ENCODE measurements at places on chromosomes 2 and 18. TPM values are rescaled to one million over a fixed set of nuclear protein-coding genes. Genes with fewer than 3 reads are reported as not detected.

The SIX3 gene
- not detected for total RNA-seq

The TDRD15 gene
- 0.28 TPM for total RNA-seq

The CENPO gene
- 2.3 TPM for total RNA-seq

The AKAIN1 gene
- not detected for total RNA-seq

The RMDN2 gene
- 19.2 TPM for total RNA-seq

The GAL3ST2 gene
- 0.29 TPM for total RNA-seq

The INHBB gene
- total RNA-seq = 2.9 TPM

- no peaks in the 10 kb centered on the region for H3K36me3 ChIP-seq
- H3K27me3 ChIP-seq = no peaks in the 10 kb centered on the region
- no peak overlapping the region for H3K27ac ChIP-seq
- DNase-seq = no peak
- H3K4me1 ChIP-seq = no peaks in the 10 kb centered on the region
Measured at GRCh38 chr18:62862466-62862865, 147.1 kb downstream of the PHLPP1 start.

- no peak for DNase-seq
- no peak overlapping the region for H3K4me3 ChIP-seq
- H3K36me3 ChIP-seq = no peaks in the 10 kb centered on the region
- H3K27me3 ChIP-seq = no peaks in the 10 kb centered on the region
- no peak overlapping the region for H3K27ac ChIP-seq
Measured at GRCh38 chr2:83017366-83018090, 1441.6 kb downstream of the SUCLG1 start.

GRCh38 chr2:167551416-167551815 lies 663.1 kb downstream of the XIRP2 start:
- H3K4me3 ChIP-seq = no peak overlapping the region
- H3K4me1 ChIP-seq = no peaks in the 10 kb centered on the region
- no peaks in the 10 kb centered on the region for H3K27me3 ChIP-seq
- H3K27ac ChIP-seq = no peak overlapping the region
- no peaks in the 10 kb centered on the region for H3K36me3 ChIP-seq

DNA sequence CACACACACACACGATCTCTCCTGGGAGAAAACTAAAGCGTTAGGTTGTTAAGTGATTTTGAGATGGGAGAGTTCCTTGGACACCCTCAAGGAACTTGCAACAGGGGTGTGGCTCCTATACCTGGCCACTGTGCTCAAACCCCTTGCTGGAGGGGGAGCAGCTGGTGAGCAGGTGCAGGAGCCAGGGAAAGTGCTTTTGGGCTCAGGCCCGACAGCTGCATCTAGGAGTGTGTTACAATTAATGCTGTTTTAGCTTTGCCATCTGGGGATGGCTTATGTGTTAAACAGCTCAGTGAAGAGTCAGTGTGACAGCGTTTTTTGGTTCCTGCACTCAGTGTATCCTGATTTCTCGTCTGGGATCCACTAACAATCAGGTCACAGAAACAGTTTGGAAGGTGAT lies 510.8 kb downstream of the TRIB2 start:
- no peak for DNase-seq
- no peak overlapping the region for H3K4me3 ChIP-seq
- H3K36me3 ChIP-seq = no peaks in the 10 kb centered on the region
- H3K27ac ChIP-seq = no peak overlapping the region
- H3K27me3 ChIP-seq = no peaks in the 10 kb centered on the region

- H3K36me3 ChIP-seq = no peaks in the 10 kb centered on the region
- no peak overlapping the region for H3K27ac ChIP-seq
- H3K27me3 ChIP-seq = no peaks in the 10 kb centered on the region
Measured at GRCh38 chr2:222000326-222000725, 298.5 kb downstream of the PAX3 start.

DNA sequence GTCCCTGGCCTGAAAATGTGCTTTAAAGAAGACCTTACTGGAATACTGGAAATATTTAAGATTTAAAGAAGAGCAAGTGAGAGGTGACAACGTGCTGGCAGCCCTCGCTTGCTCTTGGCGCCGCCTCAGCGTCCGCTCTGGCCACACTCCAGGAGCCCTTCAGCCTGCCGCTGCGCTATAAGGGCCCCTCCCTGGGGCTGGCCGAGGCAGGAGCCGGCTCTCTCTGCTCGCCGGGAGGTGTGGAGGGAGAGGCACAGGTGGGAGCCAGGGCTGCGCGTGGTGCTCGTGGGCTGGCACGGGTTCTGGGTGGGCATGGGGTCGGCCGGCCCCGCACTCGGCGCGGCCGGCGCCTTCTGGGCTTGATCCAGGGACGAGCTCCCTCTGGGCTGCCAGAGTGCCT lies 2.9 kb upstream of the COQ10B start:
- no peak for DNase-seq
- H3K36me3 ChIP-seq = no peaks in the 10 kb centered on the region
- no peak overlapping the region for H3K4me3 ChIP-seq
- peaks cover 11% of the 10 kb centered on the region for H3K4me1 ChIP-seq

- H3K4me3 ChIP-seq = no peak overlapping the region
- no peak for DNase-seq
- no peaks in the 10 kb centered on the region for H3K36me3 ChIP-seq
- H3K27me3 ChIP-seq = no peaks in the 10 kb centered on the region
- no peaks in the 10 kb centered on the region for H3K4me1 ChIP-seq
Measured at GRCh38 chr2:70043252-70043875, 43.9 kb upstream of the PCBP1 start.

DNA sequence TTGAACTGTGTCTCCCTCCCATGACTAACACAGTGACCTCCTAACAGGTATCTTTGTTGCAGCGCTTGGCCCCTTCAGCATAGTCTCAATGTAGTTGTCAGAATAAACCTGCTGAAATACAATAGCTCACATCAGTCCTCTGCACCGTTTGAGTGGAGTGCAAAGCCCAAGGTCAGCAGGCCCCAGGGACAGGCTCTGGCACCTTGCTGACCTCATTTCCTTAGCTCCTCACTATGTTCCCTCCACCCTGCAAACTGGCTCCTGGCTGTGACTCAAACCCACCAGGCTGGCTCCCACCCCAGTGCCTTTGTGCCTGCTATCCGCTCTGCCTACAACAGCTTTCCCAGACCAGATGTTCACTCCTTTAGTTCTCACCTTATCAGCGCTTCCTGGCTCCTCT lies 146.7 kb downstream of the LRATD1 start:
- H3K36me3 ChIP-seq = no peaks in the 10 kb centered on the region
- no peaks in the 10 kb centered on the region for H3K27me3 ChIP-seq
- H3K4me3 ChIP-seq = no peak overlapping the region
- no peak overlapping the region for H3K27ac ChIP-seq
- no peak for DNase-seq

DNA sequence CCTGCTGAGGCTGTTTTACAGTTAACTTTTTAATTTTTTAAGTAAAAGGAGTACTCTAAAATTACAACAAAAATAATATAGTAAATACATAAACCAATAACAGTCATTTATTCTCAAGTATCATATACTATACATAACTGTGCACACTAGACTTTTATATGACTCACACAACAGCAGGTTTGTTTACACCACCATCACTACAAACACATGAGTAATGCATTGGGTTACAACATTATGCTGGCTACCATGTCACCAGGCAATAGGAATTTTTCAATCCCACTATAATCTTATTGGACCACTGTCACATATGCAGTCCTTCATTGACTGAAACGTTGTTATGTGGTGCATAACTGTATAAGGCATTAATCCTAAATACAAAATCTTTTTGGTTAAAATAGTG lies 42.5 kb downstream of the RASGRP3 start:
- no peaks in the 10 kb centered on the region for H3K36me3 ChIP-seq
- DNase-seq = no peak
- no peak overlapping the region for H3K27ac ChIP-seq
- H3K4me1 ChIP-seq = no peaks in the 10 kb centered on the region

GRCh38 chr2:11298592-11298991 lies 45.8 kb downstream of the ROCK2 start:
- H3K27ac ChIP-seq = no peak overlapping the region
- no peaks in the 10 kb centered on the region for H3K36me3 ChIP-seq
- H3K4me3 ChIP-seq = no peak overlapping the region
- DNase-seq = no peak

DNA sequence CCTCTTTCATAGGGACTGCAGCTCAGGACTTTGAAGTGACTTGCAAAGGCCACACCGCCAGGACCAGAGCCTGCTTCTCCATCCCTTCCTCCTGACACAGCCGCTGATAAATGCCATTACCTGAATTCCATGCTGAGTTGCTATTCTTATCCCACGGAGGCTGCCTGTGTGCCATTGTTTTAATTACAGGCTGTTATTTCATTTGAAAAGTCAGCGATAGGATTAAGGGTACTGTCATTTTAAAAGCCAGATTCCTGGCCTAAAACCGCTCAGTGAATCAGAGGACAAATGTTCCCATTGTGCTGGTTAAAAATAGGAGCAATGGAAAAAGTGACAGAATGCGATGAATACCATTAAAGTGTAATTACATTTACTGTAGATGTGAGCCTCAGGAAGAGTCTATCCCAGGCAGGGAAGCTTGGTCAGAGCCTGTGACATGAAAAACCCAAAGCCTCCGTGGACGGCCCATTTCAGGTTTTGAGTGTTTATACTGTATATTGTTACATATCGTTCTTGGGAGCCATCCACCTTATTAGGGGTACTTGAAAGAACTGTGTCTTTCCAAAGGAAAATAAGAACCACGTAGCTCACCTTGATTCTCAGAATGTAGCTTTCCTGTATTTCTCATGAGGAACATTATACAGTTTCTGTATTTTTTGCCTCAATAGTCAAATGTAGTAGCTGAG lies 41.3 kb downstream of the PDCL3 start:
- no peak overlapping the region for H3K4me3 ChIP-seq
- H3K4me1 ChIP-seq = no peaks in the 10 kb centered on the region
- no peak for DNase-seq
- H3K27me3 ChIP-seq = no peaks in the 10 kb centered on the region
- H3K27ac ChIP-seq = no peak overlapping the region

- H3K27ac ChIP-seq = no peak overlapping the region
- H3K36me3 ChIP-seq = no peaks in the 10 kb centered on the region
- H3K4me1 ChIP-seq = no peaks in the 10 kb centered on the region
Measured at GRCh38 chr2:107804608-107805498, 21.8 kb upstream of the RGPD4 start.

DNA sequence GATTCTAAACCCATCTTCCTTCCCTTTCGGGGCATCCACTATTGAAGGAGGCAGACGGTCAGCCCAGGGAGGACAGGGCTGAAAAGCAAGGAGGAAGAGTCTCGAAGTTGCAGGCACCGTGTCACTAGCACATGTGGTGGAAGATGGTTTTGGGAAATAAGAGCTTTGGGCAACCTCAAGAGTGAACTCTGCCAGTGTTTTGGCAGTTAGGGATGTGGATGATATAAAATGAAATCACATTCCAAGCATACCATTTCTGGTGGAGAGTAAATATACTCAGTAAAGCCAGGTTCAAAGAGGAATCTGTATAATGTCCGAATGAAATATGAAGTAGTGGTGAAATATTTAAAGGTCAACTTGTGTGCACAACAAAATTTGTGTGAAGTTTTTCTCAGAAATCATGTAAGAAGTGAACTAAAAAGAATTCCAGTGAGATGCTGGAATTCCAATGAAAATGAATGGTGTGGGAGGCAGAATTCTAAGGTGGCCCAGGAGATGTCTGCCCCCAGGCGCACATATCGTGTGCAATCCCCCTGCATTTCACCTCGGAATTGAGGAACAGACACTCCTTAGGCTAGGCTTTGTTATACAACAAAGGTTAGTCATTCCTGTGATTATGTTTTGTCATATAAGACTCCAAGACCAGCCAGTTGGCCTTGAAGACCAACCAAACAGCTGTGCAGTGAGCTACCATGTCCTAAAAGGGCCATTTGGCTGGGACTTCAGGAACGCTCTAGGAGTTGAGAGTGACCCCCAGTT lies 147.1 kb downstream of the SH3BP4 start:
- H3K36me3 ChIP-seq = no peaks in the 10 kb centered on the region
- H3K4me3 ChIP-seq = no peak overlapping the region
- H3K27ac ChIP-seq = no peak overlapping the region
- H3K27me3 ChIP-seq = no peaks in the 10 kb centered on the region
- no peaks in the 10 kb centered on the region for H3K4me1 ChIP-seq

DNA sequence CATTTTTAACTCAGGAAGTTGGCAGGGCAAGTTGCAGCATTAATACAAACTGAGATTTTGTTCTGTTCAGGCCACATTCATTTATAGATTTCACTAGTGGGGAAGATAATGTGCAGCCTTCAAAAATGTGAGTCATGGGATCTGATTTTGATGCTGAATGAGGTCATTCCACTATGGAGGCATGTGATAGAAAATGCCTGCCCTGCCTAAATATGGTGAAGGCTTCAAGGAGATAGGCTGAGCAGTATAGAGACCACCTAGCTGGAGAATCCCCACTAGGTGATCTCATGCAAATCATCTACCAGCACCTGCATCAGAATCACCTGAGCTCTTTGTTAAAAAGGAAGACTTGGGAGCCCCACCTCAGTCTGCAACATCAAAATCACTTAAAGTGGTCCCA lies 43.7 kb downstream of the PAX3 start:
- no peaks in the 10 kb centered on the region for H3K36me3 ChIP-seq
- no peak overlapping the region for H3K27ac ChIP-seq
- H3K27me3 ChIP-seq = no peaks in the 10 kb centered on the region
- no peak overlapping the region for H3K4me3 ChIP-seq
- H3K4me1 ChIP-seq = no peaks in the 10 kb centered on the region
- DNase-seq = no peak

GRCh38 chr18:58341916-58342315 lies 287.0 kb downstream of the ALPK2 start:
- no peak overlapping the region for H3K4me3 ChIP-seq
- DNase-seq = no peak
- H3K4me1 ChIP-seq = peaks cover 5% of the 10 kb centered on the region
- no peaks in the 10 kb centered on the region for H3K36me3 ChIP-seq
- H3K27me3 ChIP-seq = no peaks in the 10 kb centered on the region
- H3K27ac ChIP-seq = no peak overlapping the region

DNA sequence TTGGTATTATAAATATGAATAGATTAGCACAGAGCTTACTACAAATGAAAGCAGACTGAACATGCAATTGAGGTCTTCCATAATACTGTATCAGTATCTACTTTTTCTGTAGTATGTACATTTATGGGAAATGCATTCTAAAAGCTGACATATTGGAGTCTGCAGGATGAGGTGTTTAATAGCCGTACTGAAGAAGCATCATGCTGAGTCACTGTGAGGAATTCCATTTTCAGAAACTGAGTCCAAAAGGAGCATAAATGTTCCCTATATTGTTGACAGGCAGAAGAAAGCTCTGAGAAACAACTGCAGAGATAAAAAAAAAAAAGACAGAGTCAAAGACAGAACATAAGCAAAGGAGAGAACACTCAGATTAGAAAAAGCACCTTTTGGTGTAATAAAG lies 366.7 kb upstream of the SPHKAP start:
- H3K4me3 ChIP-seq = no peak overlapping the region
- H3K4me1 ChIP-seq = no peaks in the 10 kb centered on the region
- H3K27me3 ChIP-seq = no peaks in the 10 kb centered on the region
- no peak overlapping the region for H3K27ac ChIP-seq
- no peaks in the 10 kb centered on the region for H3K36me3 ChIP-seq

Measured in uterus (tissue), 4 donors.